Stimulated activated effector memory CD8-positive, alpha-beta T cell treated with anti-CD3 and anti-CD28 coated beads, Interleukin-12 subunit alpha, Interleukin-12 subunit beta, amount 100 ng/mL, for 72 hours (primary cell): ENCODE measurements at places on chromosomes 3 and 15.

GRCh38 chr3:111238885-111239284 lies 167.3 kb downstream of the NECTIN3 start:
- no peak for DNase-seq

GRCh38 chr15:92531406-92531805 lies 124.2 kb downstream of the FAM174B start:
- DNase-seq = no peak

GRCh38 chr15:100230784-100231183 lies 111.0 kb downstream of the ADAMTS17 start:
- DNase-seq = no peak

DNA sequence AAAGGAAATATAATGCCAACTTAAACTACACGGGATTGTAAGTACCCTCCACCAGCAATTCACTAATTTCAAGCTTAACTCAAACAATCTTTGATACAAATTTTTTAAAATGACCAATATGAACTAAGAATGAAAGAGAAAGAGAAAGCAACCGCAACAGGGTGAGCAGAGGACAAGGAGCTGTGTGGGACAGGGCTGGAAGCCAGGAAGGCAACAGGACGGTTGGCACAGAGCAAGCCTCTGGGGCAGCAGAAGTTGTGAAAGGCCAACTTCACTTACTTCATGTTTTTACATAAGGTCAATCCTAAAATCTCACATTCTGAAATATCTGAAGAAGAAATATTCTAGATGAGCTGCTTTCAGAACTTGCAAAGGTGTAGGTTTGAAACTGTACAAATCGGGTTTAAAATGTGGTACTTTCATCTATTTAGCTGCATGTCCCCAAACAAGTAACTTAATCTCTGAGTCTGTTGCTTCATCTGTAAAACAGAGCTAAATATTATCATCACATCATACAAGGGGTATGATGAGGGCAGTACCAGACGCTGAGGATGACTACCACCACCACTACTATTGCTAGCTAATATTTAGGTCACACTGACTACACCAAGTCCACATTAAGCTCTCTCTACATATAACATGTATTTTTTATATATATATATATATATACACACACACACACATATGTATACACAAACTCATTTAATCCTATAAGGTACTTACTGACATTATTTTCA lies 101.7 kb downstream of the IGSF11 start:
- DNase-seq = no peak
